Activated CD4-positive, alpha-beta memory T cell treated with anti-CD3 and anti-CD28 coated beads, Interleukin-2, amount 10 ng/mL, durations not matched to agents 7 days and 5 days (primary cell): ENCODE measurements at places on chromosomes 3 and 15. TPM values are rescaled to one million over a fixed set of nuclear protein-coding genes. Genes with fewer than 3 reads are reported as not detected.
A peak's percentile ranks its signal among the peaks of the same experiment; 100 is the strongest.

- no peaks in the 10 kb centered on the region for H3K36me3 ChIP-seq
- peaks cover 19% of the 10 kb centered on the region for H3K4me1 ChIP-seq
- peaks cover 36% of the 10 kb centered on the region for H3K27me3 ChIP-seq
- H3K4me3 ChIP-seq, result peak overlapping the region; percentile 50
These were observed 1.1 kb upstream of the EPHA6 start for GRCh38 chr3:96813134-96813819.

ACP3 gene
- total RNA-seq, result not detected

DNA sequence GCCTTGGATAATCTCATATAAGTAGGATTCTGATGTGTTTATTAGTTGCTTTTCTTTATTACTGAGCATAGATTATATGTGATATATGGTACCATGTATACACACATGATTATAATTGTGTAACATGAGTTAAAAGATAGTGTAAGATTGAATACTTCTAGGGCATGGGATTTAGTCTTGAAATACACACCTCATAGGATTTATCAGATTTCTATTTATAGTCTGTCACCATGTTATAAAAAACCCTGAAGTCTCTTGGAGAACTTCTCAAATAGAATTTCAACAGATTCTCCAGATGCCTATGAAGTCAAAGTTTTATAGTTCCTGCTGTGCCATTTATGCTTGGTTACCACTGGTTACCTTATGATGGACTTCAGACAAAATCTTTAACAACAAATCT lies 11.2 kb upstream of the KPNA4 start:
- DNase-seq, result no peak
- H3K27me3 ChIP-seq, result peaks cover 16% of the 10 kb centered on the region
- no peak overlapping the region for H3K27ac ChIP-seq
- H3K4me1 ChIP-seq, result no peaks in the 10 kb centered on the region

GRCh38 chr15:86834115-86834863 lies 754.6 kb downstream of the AGBL1 start:
- no peaks in the 10 kb centered on the region for H3K27me3 ChIP-seq
- H3K4me3 ChIP-seq, result no peak overlapping the region
- H3K36me3 ChIP-seq, result no peaks in the 10 kb centered on the region
- H3K4me1 ChIP-seq, result no peaks in the 10 kb centered on the region
- no peak overlapping the region for H3K27ac ChIP-seq

DNA sequence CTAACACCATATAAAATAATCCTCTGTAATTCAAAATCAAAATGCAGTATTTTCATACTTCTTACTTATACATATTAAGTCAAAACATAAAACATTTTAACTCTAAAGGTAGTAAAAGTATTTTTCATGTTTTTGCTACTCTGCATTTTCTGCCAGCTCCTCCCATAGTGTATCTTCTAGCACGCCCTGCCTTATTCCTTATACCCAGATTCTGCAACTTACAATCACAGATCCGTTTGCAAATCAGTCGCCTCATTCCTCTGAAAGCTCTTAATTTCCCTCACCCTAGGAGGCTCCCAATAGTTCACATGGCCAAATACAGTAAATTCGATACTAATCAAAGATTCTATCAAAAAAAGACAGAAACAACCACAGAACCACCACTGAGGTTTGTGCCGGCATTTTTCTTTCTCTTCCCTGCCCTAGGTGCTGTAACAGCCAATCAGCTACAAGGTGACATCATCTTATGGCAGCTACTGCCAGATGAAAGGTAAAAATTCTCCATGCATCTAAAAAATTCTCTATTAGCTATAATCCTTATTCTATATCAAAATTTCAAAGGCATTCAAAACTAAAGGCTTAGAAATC lies 72.9 kb downstream of the CLASP2 start:
- H3K27me3 ChIP-seq, result no peaks in the 10 kb centered on the region
- peak overlapping the region; percentile 57 for H3K4me3 ChIP-seq
- peaks cover 17% of the 10 kb centered on the region for H3K4me1 ChIP-seq
- peak; percentile 39 for DNase-seq
- peaks cover 7% of the 10 kb centered on the region for H3K36me3 ChIP-seq
- no peak overlapping the region for H3K27ac ChIP-seq

XCR1 gene
- total RNA-seq, result not detected
